Fibroblast of upper back skin (primary cell): ENCODE measurements at places on chromosomes 16 and 17.
A peak's percentile ranks its signal among the peaks of the same experiment; 100 is the strongest.

DNA sequence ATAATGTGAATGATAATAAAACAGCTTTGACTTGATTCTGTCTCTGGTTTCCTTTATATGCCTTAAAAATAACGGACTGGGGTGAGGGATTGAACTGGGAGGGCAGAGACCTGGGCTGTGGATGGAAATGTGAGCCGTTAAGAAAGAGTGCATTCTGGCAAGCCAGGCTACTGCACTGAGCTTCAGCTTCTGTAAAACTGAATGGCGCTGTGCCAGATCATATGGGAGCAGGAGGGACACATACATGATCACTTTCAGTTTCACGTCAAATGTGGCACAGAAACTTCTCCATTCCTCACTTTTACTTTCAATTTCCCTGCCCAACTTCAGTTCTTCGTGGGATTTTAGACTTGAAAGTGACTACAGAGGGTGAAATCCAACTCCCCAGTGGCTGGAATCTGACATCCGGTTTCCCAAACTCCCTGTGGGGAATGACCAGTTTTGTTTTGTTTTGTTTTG, 1.1 kb downstream of the MT2A start:
- peak; percentile 80 for DNase-seq

DNA sequence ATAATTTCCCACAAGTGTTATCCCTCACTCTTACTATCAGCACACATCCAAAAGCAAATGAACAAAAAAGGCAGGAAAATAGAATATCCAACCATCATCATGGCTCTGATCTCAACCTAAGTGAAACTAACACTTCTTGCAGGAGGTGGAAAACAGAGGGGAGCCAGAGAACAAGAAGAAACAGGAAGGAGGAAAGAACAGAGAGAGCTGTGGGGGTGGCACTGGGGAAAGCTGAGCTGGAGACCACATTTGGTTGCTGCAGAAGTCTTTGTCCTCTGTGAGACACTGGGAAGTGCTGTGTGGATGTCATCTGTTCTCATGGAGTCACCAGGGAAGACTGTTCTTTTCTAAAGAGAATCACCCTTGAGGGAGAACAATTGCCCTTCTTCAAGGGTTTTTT, 34.7 kb downstream of the GRB7 start:
- DNase-seq: no peak

DNA sequence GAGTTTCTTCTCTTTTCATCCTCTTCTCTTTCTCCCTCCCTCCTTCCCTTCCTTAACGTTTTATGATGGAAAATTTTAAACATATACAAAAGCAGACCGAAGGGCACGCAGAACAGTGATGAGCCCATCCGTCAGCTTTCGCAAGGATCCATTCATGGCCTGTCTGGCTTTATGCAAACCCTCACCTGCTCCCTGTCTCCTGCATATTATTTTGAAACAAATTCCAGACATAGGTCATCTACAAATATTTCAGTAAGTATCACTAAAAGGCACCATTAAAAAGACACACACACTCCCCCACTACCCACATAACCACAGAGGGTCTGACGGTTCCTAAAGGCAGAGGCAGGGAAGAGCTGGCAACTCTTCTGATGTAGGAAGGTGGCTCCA, 235.0 kb downstream of the NTN1 start:
- no peak for DNase-seq

DNA sequence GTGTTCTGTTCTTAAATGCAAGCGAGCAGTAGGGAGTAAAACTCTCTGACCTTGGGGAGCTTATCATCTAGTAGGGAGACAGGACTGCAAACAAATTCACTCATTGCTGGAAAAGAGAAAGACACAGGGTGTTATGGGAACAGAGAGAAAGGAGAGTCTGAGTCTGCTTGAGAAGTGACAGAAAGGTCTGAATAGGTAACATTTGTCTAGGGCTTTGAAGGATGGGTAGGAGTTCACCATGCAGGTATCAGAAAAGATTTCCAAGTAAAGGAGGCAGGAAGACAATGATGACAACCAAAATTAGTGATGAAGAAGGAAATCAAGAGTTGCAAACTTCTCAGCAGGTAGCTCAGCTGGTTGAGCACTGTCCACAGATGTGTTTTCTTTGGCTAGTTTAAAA, 93.6 kb upstream of the GPR139 start:
- no peak for DNase-seq

- peak; percentile 63 for DNase-seq
Observed at GRCh38 chr17:7021993-7022778, 664 bp upstream of the BCL6B start.

- no peak for DNase-seq
Observed at GRCh38 chr16:89191033-89191900, 9.1 kb downstream of the SLC22A31 start.

- peak; percentile 90 for DNase-seq
Observed at GRCh38 chr16:83574388-83574787, 233.4 kb upstream of the HSBP1 start.

GRCh38 chr16:65445313-65446260, 323.7 kb upstream of the CDH11 start:
- peak; percentile 60 for DNase-seq

DNA sequence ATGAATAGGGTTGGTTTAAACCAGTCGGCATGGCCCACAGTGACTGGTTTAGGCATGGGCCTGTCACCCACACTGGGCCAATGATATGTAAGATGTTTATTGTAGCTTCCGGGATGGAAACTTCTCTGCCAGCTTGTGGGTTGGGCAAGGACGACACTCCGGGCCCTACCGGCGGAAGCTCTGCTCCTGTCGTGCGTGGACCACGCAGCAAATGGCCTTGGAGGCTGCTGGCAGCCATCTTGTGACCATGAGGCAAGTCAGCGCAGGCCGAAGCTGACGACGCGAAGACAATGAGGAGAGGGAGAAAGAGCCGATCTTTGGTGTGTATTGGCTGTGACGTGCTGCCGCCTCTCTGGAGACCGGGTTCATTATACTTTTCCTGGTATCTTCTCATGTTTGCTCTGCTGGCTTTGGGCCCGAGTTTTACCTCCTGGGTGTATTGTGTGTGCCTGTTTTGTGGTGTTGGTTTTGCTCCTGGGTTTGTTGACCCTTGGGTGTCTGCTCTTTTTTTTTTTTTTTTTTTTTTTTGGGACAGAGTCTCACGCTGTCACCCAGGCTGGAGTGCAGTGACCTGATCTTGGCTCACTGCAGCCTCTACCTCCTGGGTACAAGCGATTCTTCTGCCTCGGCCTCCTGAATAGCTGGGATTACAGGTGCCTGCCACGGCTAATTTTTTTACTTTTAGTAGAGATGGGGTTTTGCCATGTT, 15.4 kb downstream of the SLC25A10 start:
- DNase-seq: no peak

DNA sequence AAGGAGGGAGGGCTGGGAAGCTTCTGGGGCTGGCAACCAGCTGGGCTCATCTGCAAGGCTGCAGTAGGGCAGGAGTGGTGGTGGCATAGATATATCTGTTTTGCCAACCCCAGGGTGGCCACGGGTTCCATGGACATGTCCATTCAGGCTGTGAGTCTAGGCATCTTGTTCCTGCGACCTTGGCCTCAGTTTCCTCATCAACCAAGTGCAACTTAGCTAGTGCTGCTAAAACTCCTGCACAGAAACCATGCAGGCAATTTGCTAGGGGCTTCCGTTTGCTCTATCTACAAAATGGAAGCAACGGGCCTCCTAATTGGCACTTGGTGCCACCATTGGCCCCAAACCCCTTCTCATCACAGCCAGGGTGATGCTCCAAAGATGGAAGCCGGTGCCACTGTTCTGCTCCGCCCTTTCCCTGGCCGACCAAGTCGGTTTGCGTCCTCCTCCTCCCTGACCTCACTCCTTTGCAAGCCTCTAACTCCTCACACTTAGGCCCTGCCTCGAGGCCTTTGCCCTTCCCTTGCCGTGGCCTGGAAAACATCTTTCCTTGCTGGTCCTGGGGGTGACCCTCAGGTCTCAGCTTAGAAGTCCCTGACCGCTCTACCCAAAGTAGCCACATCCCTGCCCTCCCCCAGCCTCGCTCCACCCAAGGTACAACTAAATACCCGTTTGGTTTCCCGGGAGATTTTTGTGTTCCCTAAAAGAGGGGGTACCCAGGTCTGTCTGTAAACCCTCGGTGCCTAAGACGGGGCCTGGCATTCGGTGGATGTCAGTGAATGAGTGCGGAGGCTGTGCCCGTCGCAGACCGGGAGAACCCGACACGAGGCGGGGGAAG, 1.2 kb downstream of the SREBF1 start:
- no peak for DNase-seq

- no peak for DNase-seq
Observed at GRCh38 chr16:28531777-28532744, 6.7 kb downstream of the NUPR1 start.

GRCh38 chr17:2095536-2095910, 40.6 kb downstream of the HIC1 start:
- DNase-seq: no peak

- DNase-seq: no peak
Observed at GRCh38 chr17:488993-489757, 136.6 kb upstream of the RPH3AL start.

- DNase-seq: no peak
Observed at GRCh38 chr16:10558746-10559641, 21.4 kb downstream of the EMP2 start.

DNA sequence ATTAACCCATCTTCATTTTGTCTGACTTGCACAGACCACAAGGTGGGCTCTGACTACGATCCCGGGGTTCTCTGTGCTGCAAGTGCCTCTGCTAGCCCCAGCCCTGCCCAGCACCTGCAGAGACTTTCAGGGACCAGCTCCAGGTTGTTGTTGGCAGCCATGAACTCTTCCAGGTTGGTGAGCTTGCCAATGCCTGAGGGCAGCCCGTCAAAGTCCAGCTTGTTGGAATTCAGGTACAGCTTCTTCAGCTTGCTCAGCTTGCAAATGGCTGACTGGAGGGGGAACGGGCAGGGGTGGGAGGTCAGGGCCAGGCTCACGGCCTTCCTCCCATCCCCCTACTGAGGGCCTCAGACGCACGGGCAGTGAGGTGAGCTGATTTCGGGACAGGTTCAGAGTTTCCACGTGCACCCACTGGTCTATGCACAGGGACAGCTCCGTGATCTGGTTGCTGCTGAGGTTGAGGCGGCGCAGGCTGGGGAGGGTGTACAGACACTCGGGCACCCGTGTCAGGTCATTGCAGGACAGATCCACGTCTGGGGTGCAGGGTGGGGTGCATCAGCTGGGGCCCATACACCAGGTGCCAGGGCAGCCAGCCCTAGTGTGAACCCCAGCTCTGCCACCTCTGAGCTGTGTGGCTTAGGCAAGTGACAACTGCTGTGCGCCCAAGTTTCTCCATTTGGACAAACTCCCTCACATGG, 5.2 kb downstream of the FLII start:
- DNase-seq: no peak

DNA sequence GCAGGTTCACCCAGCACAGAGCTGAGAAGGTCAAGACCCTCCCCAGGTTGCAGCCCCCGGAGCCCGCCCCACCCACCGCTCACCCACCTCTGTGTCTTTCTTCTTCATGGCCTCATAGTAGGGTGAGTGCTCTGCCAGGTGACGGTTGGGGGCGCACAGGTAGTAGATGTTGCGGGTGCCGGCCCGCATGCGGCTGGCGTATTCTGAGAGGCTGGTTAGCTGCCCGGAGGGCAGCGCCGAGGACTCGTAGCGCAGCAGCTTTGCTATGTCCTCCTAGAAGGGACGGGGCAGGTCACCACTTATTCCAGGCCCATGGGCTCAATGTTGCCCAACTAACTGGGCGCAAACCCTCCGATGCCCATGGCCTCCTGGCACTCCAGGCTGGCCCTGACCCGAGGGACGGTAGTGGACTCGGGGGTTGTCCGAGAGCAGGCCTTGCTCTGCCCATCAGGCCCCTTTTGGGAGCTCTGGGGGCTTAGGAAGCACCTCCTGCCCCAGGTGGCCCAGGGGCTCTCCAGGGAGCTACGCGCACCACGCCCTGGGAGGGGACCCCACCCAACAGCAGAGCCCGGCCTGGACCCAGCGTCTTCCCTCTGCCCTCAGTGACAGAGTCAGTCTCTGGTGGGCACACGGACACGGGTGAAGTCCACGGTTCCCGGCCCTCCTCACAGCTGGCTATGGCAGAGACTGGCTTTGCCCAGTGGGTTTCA, 9.9 kb downstream of the DNASE1 start:
- no peak for DNase-seq

GRCh38 chr16:30009990-30010843, 610 bp downstream of the DOC2A start:
- no peak for DNase-seq

DNA sequence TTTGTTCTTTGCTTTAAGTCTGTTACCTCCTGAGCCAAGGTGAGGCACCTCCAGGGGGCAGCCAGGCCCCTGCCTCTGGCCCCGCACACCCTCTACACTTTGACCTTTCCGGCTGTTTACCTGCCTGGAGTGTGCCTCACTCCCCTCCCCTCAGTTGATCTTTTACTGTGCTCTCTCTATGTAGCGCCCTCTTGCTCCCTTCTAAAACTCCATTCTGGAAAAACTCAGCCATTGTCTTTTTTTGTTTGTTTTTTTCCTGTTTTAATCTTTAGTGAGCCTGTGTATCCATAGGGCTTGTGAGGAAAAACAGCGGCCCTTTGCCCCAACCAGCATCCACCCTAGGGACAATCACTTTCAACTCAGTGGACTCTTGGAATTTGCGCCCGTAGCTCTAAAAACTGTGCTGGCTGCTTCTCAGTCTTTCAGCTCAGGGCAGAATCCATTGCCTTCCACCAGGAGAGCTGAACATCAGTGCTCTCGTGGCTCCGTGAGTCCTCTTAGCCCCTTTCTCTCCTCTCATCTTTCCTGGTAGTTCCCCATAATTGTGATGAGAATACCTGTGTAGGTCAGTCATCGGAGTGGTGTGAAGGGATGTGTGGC, 4.3 kb downstream of the AMDHD2 start:
- DNase-seq: no peak

GRCh38 chr17:74547736-74548135, 1.8 kb upstream of the CD300C start:
- DNase-seq: no peak

DNA sequence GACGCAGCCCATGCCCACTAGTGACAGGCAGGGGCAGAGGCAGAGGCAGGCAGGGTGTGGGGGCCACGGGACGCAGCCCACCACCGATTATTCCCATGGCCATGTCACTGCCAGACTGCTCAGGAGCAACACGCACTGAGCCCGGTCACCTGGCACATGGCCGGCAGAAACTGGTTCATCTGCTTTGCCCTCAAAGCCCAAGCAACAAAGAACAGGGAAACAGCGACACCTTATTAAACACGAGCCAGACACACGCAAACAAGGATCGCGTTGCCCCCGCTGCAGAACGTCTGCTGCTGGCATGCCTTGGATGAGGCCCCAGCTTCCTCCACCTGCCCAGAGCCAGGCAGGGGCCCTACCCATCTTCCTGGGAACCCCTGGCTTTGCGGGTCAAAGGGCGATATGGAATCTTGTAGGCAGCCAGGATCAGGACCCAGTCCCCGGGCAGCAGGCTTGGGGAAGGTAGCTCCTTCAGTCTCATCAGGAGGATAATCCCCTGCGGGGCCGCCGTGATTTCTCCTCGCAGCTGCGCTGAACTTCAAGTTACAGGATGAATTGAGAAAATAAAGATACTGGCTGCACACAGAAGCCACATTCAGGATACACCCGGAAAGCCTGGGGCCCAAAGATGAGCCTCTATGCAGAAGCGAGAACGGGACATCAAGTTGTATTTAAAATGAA, 4.8 kb downstream of the TBC1D16 start:
- no peak for DNase-seq

GRCh38 chr16:66670691-66671388, 25.7 kb downstream of the CMTM4 start:
- DNase-seq: no peak
